NCI-H2081 treated with DMSO at 0.1 percent for 48 hours (cell line): ENCODE measurements at places on chromosomes 4 and X.

- no peak for DNase-seq
These were observed 10.7 kb upstream of the PDHA1 start for GRCh38 chrX:19332983-19333382.

DNA sequence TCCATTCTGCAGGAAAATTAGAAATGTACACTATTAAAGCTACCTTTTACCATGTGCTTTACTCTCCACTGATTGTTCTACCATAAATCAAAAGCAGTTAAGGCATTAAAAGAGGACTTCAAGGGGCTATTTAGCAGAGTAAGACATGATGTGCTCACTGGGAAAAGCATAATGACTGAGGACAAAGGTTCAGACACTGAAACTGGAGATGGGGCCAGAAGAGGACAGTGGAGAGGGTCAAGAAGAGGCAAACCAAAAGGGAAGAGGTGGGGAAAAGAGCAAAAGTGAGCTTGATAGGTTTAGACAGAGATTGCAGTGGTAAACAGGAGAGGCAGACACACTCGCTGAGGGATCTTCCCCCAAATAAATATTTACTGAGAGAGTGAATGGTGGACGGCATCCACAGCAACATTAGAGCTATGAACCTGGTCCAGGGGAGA lies 23.8 kb downstream of the SH3RF1 start:
- no peak for DNase-seq

DNA sequence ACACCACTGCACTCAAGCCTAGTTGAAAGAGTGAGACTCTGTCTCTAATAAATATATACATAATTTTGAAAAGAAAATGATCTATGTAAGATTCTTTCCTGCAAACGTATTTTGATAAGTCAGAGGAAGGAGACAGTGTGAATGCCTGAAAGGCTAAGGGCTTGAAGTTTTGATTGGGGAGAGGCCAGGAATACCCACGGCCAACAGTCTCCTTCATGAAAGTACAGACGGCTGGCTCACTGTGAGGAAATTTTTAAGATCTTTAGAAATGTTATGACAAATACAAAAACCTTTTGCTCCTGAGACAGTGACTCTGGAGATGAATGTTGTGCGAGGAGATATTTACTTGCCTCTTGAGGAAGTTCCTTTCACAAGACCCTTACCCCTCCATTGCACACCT lies 111.4 kb upstream of the KLHL13 start:
- DNase-seq = no peak

DNA sequence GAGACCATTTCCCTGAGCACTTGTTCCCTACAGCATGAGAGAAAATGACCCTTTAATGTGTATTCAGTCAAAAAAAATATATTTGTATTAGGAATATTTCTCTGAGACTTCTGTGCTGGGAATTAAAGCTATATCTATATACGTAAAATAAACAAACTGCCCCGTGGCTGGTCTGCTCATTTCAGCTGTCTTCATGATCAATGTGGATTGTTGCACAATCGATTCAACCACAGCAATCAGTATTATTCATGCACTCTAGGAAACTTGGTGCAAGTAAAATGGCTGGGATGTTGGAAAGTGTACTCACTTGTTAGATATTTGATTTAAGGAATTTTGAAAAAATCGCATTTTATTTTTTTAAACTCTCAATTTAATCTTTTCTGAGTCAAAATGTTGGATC lies 307.9 kb upstream of the ZFP42 start:
- DNase-seq = no peak

- DNase-seq = no peak
These were observed 95.8 kb downstream of the UPRT start for GRCh38 chrX:75369721-75370120.

DNA sequence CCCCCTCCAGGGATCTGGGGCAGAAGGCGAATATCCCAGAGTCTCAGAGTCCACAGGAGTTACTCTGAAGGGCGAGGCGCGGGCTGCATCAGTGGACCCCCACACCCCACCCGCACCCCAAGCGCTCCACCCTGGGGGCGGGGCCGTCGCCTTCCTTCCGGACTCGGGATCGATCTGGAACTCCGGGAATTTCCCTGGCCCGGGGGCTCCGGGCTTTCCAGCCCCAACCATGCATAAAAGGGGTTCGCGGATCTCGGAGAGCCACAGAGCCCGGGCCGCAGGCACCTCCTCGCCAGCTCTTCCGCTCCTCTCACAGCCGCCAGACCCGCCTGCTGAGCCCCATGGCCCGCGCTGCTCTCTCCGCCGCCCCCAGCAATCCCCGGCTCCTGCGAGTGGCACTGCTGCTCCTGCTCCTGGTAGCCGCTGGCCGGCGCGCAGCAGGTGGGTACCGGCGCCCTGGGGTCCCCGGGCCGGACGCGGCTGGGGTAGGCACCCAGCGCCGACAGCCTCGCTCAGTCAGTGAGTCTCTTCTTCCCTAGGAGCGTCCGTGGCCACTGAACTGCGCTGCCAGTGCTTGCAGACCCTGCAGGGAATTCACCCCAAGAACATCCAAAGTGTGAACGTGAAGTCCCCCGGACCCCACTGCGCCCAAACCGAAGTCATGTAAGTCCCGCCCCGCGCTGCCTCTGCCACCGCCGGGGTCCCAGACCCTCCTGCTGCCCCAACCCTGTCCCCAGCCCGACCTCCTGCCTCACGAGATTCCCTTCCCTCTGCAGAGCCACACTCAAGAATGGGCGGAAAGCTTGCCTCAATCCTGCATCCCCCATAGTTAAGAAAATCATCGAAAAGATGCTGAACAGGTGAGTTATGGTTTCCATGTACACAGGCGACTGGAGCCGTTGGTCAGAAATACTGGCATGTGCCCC lies at the start of gene CXCL1:
Gene CXCL1, plus strand, starts transcription at position 264 of the 926 bp plus-strand sequence. Its CDS starts 78 bp downstream, at position 342.
- no peak for DNase-seq

- no peak for DNase-seq
These were observed 5.5 kb downstream of the GSTCD start for GRCh38 chr4:105714071-105714521.

- DNase-seq = no peak
These were observed 135.8 kb upstream of the FRG1 start for GRCh38 chr4:189804894-189805293.

GRCh38 chrX:53000447-53001135 lies 42.3 kb upstream of the FAM156A start:
- DNase-seq = no peak

GRCh38 chr4:18957716-18958115 lies 936.2 kb upstream of the LCORL start:
- no peak for DNase-seq

- DNase-seq = no peak
These were observed 122.0 kb downstream of the CT47B1 start for GRCh38 chrX:120753413-120754251.

GRCh38 chr4:56641494-56642051 lies 39.5 kb downstream of the HOPX start:
- no peak for DNase-seq

DNA sequence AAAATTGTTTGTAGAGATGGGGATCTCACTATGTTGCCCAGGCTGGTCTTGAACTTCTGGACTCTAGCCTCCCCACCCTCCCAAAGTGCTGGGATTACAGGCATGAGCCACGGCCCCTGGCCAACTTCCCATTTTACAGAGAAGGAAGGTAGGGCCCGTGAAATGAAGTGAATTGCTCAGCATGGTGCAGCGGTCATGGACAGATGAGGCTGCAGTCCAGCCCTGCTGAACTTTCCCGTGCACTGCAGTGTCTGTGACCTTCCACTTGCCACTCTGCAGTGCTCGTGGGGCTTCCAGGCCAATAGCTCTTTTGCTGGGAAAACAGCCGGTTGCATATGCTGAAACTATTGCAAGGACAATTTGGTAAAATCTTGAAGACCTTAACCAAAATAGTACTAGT lies 454.4 kb upstream of the FAT1 start:
- DNase-seq = no peak

- DNase-seq = no peak
These were observed 813.7 kb upstream of the HS3ST1 start for GRCh38 chr4:12242354-12242753.

GRCh38 chr4:174217273-174218126 lies 66.0 kb downstream of the FBXO8 start:
- no peak for DNase-seq

DNA sequence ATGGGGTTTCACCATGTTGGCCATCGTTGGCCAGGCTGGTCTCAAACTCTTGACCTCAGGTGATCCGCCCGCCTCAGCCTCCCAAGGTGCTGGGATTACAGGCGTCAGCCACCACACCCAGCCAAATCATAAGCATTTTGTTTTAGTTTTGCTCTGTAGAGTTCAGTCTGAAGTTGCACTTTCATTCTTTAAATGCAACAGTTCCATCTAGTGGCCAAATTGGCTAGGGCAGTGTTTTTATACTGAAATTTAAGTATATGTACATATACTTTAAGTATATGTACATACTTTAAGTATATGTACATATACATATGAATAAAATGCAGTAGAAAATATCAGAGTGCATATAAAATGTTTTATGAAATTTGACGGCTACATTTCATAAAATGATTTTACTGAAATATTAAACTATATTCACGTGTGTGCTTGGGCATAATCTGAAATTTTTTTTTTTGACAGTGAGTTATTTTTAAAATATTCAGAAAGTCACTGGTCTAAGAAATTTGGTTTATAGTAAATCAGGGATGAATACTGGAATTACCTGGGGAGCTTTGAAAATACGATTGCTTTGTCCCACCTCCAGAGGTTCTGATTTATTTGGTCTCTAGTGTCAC lies 145.5 kb downstream of the NWD2 start:
- peak; percentile 43 for DNase-seq

DNA sequence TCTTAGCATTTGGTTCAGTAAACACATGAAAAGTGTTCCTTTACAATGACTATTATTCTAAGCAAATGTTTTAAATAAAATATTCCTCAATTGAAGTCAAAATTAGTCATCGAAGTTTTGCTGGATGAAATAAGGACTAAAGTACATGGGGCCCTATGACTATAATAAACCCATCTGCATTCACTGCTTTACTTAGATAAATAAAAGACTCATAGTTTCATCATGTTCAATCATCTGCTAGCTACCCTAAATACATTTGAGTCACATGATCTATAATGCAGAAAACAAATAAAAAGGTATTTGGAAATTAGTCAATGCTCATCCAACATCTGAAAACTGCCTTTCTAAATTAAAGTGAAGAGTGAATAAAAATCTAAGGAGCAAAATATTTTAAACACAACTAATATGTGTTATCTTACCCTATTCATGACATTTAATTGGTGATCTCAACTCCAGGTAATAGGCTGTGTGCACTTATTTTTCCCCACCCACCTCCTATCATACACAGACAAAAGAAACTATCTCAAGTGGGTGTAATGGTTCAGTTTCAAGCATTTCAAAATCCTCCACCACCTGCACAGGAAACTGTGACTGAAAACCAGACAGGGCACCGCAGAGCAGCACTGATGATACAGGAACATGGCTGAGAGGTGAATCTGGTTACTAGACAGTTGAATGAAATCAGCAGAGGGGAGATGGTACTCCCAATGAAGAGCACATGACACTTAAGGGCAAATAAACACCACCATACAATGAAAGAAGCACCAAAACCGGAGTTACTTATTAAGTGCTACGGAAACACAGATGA lies 78.6 kb downstream of the CAMK2D start:
- no peak for DNase-seq

DNA sequence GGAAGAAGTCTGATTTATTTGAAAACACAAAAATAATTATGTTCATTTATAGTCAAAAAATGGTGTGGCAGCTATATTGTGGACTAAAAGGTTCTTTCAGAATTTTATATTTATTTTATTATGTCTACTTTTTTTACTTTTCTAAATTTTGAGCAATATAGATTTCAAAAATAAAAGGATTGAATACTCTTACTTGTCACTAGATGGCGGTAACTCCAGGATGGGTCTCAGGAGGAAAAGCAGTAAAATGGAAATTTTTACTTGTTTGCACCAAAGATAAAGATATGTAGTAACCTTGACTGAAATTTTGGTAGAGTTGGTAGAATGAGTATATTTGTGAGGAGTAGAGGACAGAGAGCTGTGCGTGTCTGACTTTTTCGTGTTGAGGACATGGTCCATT lies 14.5 kb upstream of the DACH2 start:
- no peak for DNase-seq

GRCh38 chr4:17941731-17942130 lies 79.8 kb downstream of the LCORL start:
- DNase-seq = no peak

- DNase-seq = no peak
These were observed 72.8 kb upstream of the MAPK10 start for GRCh38 chr4:86432559-86433134.
